Activated naive CD4-positive, alpha-beta T cell treated with anti-CD3 and anti-CD28 coated beads, Interleukin-2, amount 50 U/mL, for 72 hours (primary cell): ENCODE measurements at places on chromosomes 5 and 9.

DNA sequence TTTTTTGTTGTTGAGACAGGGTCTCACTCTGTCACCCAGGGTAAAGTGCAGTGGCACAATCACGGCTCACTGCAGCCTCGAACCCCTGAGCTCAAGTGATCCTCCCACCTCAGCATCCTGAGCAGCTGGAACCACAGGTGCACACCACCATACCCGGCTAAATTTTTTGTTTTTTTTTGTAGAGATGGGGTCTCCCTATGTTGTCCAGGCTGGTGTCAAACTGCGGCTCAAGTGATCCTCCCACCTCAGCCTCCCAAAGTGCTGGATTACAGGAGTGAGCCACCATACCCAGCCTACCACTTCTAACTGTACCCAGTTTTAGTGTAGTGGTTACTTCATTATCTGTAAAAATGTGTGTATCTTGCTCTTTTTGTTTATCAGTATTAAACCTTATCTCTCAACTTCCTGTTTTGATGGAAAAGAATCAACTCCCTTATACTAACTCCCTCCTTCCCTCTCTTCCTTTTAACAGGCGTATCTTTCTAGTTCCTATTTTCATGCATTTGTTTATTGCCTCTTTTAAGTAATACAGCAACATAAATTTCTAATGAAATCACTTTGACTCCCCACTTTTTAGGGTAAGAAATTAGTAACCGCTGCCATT lies 33.1 kb downstream of the GRAMD2B start:
- DNase-seq: no peak

GRCh38 chr9:93946338-93946712 lies 8.8 kb downstream of the BARX1 start:
- DNase-seq: no peak

DNA sequence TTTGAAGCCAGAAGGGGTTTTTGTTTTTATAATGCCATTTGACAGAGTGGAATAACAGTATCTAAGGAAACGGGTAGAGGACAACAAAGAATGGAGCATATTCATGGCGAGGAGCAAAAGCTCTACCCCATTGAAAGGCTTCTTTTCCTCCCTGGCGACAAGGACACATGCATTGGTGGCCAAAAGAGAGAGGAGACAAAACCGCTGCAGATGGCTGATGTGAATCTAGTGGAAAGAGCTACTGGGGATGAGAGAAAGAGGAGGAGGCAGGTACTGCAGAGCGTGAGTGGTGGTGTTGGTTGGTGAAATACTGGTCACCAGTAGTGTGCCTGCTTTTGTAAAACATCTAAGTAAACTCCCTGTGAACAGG lies 491 bp downstream of the APC start:
- DNase-seq: no peak

GRCh38 chr9:112224401-112225289 lies 49.5 kb upstream of the SUSD1 start:
- no peak for DNase-seq

GRCh38 chr5:150412319-150413175 lies at the start of gene CD74:
Gene CD74 (minus strand): TSS chr5:150412910. CDS start chr5:150412749, 161 bp downstream.
- DNase-seq: peak; percentile 82

DNA sequence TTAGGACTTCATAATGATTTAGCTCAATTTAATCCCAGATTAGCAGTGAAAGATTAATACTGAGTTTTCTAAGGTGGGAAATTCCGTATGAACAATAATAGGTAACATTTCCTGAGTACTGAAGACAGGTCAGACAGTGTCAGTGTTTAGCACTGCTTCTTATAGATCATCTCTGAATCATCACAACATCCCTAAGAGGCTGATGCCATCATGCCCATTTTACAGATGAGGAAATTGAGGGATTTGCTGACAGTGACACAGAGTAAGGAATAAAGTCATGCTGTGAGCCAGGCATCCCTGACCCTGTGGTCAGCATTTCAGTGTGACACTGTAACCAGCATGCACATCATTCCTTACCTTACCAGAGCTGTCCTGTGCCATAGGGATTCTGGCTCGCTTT lies 44.5 kb downstream of the DAPK1 start:
- DNase-seq: no peak

GRCh38 chr5:54194318-54194717 lies 116.1 kb downstream of the ARL15 start:
- DNase-seq: no peak

DNA sequence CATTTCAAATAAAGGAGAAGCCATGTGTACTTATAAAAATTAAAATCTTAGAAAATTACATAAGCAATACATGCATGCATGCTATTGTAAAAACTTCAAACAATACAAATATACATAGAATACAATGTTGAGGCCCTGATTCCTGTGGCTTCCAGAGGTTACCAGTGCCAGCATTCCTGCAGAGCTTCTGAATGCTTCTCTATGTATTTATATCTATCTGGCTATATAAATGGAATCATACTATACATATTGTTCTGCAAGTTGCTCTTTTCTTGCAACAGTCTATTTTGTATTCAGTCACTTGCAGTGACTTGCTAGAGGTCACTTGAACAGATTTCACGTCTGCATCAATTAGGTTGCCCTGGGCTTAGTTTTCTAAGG lies 3.2 kb upstream of the IL12B start:
- DNase-seq: no peak
